Lower lobe of right lung (tissue), 2 donors: ENCODE measurements at places on chromosomes 11 and 22. TPM values are rescaled to one million over a fixed set of nuclear protein-coding genes. Genes with fewer than 3 reads are reported as not detected.
A peak's percentile ranks its signal among the peaks of the same experiment; 100 is the strongest.

DNA sequence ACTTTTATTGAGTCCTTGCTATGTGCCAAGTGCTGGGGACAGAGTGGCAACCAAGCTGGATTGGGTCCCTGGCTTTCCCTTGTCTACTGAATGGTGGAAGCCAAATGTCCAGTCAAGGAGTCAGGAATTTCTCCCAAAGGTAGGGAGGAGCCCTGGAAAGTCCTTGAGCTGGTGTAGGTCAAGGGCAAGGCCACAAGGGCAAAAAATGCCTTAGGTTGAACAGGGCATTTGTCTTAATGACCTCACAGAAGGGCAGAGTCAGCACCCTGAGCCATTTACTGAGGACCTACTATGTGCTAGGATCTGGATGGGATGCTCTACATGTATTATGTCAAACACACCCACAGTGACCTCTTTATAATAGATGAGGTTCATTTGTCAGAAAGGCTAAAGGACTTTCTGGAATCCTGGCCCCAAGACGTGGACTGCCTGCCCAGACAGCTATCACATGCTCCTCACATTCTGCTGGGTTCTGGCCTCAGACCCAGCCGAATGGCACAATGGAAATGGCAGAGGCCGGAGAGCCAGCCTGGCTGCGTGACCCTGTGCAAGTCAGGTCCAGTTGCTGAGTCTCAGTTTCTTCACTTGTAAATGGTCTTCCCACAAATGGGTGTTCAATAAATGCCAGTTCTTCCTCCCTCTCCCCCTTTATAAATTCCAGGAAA, 17.7 kb downstream of the MOGAT2 start:
- DNase-seq: no peak

- peak; percentile 61 for DNase-seq
Measured at GRCh38 chr11:72189455-72190250, 2.3 kb upstream of the FOLR1 start.

DNA sequence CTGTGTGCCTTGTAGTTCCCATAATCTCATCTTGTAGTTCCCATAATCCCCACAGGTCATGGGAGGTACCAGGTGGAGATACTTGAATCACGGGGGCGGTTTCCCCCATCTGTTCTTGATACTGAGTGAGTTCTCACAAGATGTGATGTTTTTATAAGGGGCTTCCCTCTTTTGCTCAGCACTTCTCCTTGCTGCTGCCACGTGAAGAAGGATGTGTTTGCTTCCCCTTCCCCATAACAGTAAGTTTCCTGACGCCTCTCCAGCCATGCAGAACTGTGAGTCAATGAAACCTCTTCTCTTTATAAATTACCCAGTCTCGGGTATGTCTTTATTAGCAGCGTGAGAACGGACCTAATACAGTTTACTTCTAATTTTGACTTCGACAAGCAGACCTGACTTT, 14.0 kb upstream of the SMIM38 start:
- no peak for DNase-seq

DNA sequence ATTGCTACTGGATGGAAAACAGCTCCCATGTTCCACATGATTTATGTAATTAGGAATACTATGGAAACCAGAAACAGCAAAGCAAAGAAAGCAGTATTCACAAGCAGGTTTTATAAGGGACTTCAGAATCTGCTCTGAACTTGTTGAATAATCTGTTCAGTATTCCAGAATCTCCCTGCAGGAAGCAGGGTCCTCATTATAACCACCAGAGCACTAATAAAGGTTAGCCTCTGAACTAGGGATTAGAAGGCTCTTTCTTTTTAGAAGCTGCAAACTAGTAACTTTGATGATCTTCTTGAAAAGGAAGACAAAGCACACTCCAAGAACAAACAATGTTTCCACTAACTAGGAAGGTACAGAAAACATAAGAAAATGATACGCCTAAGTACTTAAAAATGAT, 125.8 kb downstream of the DCDC1 start:
- no peak for DNase-seq

GRCh38 chr11:64151337-64151736, 14.6 kb downstream of the MACROD1 start:
- no peak for DNase-seq

GRCh38 chr11:43404406-43404805, 45.7 kb downstream of the TTC17 start:
- no peak for DNase-seq

GRCh38 chr11:67355023-67355793, 1.9 kb upstream of the POLD4 start:
- no peak for DNase-seq

GGTLC2 gene
- 2.7 TPM for total RNA-seq
